ENCODE measurements at places on chromosomes 11 and 22.

- DNase-seq = no peak
Observed at GRCh38 chr11:75589933-75590332, 27.9 kb downstream of the SERPINH1 start.

GRCh38 chr11:65811764-65812475 is 21.8 kb upstream of the SNX32 start:
- DNase-seq = no peak

DNA sequence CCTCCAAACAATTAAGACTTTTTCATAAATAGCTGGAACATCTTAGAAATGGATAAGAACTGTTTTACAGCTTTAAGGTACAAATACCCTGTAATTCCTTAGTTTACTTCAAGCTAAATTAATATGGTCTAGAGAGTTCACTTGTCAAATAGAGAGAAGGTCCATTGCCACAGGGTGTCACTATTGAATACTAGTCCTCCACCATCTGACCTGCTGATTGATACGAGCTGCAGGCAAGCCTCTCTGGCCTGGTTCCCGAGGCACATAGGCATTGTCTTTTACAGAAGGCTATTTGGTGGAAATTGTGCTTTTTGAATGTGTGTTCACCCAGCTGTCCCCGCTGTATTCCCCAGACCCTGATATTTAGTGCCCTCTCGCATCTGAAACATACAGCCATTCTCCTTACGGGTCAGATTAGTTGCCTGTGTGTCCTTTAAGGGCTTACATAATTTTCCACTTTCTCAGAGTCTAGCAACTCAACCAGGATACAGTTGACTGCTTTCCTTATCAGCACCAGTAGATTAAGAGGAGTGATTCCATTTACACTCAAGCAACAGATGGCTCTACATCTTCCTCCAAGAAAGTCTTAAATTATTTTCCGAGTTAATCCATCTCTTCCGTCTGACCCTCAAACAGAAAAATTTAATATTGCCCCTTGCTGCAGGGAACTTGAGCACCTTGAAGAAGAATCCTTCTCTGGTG is 788.8 kb upstream of the FAT3 start:
- DNase-seq = no peak

DNA sequence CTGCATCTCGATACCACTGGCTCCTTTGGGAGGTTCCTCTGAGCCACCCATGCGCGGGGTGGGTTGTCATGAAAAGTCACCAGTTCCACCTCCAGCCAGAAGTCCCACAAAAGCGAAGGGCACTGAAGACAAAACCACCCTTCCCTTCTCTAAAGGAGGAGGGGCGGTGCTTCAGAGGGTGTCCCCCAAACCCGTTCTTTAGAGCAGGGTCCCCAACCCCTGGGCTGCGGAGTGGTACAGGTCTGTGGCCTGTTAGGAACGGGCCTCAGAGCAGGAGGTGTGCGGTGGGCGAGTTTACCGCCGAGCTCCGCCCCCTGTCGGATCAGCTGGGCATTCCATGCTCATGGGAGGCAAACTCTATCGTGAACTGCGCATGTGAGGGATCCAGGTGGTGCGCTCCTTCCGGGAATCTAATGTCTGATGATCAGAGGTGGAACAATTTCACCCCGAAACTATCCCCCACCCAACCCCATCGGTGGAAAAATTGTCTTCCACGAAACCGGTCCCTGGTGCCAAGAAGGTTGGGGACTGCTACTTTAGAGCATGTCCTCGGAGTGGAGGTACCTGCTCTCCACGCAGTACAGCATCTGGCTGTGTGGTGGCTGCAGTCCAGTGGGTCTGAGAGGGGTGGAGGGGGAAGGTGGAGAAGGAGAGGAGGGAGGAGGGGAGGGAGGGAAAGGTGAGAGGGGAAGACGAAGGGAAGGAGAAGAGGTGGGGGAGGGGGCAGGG is 72.9 kb upstream of the SEPTIN5 start:
- DNase-seq = no peak

GRCh38 chr11:112179601-112180000 is 4.3 kb downstream of the BCO2 start:
- no peak for DNase-seq

DNA sequence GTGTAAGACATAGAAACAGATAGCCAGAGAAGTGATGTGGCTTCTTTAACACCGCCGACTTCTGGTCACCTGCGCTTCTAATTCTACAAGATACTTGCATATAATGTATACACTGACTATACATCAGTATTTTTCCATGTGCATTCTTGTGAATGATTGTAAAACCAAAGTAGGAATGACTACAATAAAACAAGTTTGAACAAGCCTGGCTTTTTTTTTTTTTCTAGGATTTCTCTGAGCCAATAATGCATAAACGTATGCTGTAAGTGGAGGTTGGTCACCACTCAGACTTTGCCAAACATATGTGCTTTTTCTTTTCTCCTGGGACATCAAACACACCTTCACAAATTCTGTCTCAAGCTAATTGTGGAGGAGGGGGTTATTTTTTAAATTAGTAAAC is 237.8 kb upstream of the KIRREL3 start:
- DNase-seq = no peak

DNA sequence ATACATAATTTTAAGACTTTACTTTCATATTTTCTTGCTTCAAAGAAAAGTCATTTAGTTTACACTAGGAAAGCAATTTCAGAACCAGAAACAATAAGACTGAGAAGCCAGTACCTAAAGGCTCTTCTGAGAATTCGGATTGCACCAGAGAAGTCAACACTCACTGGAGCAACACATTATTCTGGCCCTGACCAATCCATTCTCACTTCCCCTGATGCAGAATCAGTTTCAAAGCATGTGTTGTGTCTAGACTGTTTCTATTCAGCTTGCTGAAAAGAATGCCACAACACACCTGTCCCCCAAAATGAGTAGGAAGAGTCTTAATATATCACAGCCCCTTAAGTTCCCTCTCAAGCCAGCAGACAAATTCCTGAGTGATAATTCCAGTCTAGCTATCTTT is 1074.3 kb upstream of the TENM4 start:
- no peak for DNase-seq

DNA sequence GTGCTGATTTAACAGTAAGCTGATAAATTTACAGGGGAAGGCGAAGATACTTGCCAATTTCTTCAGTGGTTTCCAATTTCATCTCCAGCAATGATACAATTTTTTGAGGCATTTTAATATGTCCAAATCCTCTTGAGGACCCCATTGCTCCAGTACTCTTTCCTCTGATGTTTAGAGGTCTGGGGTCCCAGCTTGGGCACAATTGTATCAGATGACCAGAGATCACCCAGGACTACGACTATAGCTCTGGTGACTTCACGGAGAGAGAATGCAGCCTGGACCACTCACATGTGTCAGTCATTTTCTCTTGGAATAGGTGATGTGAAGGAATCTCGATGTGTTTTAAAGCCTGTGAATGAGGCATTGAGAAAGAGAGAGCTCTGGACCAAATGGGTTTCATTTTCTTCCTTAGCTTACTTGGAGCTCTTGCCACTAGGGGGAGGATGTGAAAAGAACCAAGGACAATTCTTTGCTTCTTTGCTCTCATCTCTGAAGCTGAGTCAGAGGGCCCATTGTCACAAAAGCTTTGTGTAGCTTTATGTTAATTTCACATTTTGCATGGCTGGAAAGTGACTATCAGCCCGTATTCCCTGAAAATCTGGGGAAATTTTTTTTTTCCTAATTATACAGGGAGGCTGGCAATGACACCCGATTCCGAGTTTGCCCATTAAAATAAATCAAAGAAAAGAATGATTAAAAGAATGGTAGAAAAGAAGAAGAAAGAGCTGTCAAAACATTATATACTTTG is 6.7 kb upstream of the CCDC90B start:
- DNase-seq = no peak

DNA sequence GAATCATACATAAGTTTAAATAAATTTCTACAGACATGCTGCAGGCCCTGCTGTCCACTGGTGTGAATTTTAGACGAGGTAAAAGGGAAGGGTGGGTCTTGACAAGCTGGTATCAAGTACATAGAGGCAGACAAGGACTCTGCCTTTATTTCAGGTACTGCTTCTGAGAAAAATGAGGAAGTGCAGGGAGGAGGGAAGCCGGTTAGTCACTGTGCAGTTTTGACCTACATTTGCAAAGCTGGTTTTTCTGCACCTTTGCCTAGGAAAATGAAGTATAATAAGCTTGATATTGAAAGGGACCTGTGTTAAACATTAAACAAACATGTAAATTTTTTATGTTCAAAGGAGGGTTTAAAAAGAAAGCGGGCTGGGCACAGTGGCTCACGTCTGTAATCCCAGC is 24.6 kb downstream of the TMEM45B start:
- DNase-seq = no peak

- DNase-seq = peak; percentile 22
Observed at GRCh38 chr11:86176165-86176884, 68.2 kb upstream of the EED start.

DNA sequence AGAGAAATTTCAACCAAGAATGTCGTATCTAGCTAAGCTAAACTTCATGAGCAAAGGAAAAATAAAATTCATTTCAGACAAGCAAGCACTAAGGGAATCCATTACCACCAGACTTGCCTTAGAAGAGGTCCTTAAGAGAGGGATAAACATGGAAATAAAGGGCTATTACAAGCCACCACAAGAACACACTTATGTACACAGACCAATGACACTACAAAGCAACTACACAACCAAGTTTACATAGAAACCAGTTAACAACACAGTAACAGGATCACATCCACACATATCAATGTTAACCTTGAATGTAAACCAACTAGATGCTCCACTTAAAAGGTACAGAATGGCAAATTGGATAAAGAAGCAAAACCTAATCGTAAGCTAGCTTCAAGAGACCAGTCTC is 38.0 kb downstream of the TMEM123 start:
- no peak for DNase-seq

- DNase-seq = no peak
Observed at GRCh38 chr22:42364604-42365110, 67.5 kb downstream of the NFAM1 start.

DNA sequence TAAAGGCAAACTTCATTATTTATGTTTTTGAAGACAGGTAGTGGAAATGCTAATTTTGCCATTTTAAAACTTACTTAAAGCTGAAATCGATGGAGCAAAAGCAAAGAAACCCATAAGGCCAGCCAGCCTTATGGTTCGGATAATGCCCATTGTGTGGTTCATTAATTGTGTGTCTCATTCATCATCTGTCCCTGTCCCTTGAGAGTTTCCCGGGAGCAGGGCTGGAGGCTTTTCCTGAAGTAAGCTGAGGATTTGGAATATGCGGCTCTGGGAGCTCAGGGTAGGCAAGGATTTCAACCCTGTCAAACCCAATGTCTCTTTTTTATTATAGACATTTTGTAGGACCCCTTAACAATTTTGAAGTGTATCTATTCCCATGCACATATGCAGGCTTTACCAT is 790.0 kb upstream of the KIRREL3 start:
- DNase-seq = no peak

- DNase-seq = no peak
Observed at GRCh38 chr11:114124601-114125144, 65.2 kb downstream of the ZBTB16 start.

DNA sequence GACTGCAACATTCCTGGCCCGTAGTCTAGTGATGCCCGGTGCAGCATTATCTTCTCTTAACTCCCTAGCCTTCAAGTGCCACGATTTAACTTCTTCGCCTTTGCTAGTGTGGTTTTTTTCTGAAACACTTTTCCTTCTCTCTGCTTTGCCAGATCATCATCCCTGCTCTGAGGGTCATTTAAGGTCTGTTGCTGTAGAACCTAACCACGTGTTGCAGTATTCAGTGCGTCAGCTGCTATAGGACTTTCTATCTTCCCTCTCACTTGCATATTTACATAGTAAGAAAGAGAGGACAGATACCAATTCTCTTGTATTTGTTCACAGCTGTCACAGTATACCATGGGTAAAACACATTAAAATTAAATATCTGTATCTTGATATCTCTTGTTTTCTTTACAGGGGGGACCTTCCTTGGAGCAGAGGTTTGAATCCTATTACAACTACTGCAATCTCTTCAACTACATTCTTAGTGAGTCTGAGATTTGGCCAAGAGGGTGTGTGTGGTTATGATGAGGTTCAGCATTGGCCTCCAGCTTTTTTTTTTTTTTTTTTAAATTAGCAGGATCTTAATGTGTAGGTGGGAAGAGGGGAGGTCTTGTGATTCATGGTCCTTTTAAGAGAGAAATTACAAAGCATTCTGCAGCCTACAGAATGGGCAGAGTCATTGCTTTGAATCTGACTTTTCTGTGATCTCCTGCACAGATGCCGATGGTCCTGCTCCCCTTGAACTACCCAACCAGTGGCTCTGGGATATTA is 13.5 kb downstream of the EIF3L start:
- no peak for DNase-seq

DNA sequence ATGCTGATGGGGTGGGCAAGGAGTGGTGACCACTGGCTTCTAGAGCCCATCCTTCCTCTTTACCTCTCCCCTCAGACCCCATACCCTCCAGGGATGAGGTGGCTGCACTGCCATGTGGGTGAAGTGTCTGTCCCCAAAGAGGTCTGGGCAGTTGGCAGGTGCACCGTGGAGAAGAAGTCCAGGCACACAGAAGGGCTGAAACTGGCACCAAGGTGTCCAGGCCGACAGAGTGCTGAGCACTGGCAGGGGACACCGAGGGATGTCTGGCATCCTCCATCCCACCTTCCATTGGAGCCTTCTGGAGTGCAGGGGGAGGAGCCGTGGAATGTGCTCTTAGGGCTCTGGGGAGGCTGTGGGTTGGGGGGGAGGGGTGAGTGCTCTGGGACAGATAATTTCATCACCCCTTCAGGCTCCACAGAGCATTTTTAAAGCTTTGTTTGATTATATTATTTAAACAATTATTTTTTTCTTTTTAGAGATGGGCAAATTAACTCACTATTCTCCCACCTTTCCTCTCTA is 37.9 kb downstream of the PKNOX2 start:
- DNase-seq = no peak

DNA sequence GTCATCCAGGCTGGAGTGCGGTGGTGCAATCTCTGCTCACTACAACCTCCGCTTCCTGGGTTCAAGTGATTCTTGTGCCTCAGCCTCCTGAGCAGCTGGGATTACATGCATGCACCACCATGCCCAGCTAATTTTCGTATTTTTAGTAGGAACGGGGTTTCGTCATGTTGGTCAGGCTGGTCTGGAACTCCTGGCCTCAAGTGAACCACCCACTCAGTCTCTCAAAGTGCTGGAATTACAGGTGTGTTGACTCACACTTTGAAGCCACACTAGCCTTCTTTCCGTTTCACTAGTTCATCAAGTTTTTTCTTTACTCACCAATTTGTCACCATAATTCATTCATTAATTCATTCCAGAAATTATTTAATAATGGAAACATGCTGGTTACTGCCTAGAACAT is 298.4 kb upstream of the MTNR1B start:
- no peak for DNase-seq
